ENCODE measurements at places on chromosomes 3 and 15. TPM values are rescaled to one million over a fixed set of nuclear protein-coding genes. Genes with fewer than 3 reads are reported as not detected.

SOX14 gene
- total RNA-seq: not detected

ARHGAP31 gene
- total RNA-seq: 6.6 TPM

GOLGA6A gene
- total RNA-seq: not detected

HRG gene
- total RNA-seq: not detected

TICRR gene
- total RNA-seq: 27.0 TPM

- H3K27ac ChIP-seq: no peak overlapping the region
- peaks cover 57% of the 10 kb centered on the region for H3K4me1 ChIP-seq
- H3K36me3 ChIP-seq: peaks cover 6% of the 10 kb centered on the region
- no peaks in the 10 kb centered on the region for H3K27me3 ChIP-seq
- no peak for DNase-seq
Measured at GRCh38 chr3:197796087-197796486, 5.0 kb downstream of the LRCH3 start.

DNA sequence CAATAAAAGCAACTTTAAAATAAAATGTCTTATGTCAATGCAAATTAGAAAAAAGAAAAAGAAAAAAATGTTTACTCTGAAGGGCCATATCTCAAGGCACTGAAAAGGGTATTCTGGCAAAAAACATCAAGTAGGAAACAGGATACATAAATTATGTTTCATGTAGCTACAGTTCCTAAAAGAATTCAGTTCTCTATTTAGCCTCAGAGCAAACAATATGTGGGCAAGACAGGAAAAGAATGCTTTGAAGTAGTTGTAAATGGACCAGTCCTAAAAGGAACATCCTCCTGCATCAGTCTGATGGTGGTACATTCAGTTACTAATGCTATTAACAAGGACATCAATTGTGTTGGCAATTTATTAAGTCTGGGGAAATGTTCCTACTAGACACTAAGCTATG lies 8.1 kb downstream of the COMMD2 start:
- peaks cover 35% of the 10 kb centered on the region for H3K36me3 ChIP-seq
- no peak overlapping the region for H3K4me3 ChIP-seq
- H3K27ac ChIP-seq: no peak overlapping the region

- no peaks in the 10 kb centered on the region for H3K27me3 ChIP-seq
- H3K36me3 ChIP-seq: no peaks in the 10 kb centered on the region
Measured at GRCh38 chr3:175818811-175819464, 959.8 kb downstream of the NAALADL2 start.

DNA sequence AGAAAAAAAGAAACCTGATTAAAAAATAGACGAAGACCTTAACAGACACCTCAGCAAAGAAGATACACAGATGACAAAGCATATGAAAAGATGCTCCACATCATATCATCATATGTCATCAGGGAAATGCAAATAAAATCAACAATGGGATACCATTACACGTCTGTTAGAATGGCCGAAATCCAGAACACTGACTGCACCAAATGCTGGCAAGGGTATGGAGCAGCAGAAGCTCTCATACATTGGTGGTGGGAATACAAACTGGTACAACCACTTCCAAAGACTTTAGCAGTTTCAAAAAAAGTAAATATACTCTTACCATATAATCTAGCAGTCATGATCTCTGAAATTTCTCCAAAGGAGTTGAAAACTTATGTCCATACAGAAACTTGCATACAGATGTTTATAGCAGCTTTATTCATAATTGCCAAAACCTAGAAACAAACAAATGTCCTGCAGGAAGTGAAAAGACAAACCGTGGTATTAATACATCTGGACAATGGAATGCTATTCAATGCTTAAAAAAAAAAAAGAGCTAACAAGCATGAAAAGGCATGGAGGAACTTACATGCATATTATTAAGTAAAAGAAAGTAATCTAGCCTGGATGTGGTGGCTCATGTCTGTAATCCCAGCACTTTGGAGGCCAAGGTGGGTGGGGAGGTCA lies 107.4 kb downstream of the HES1 start:
- DNase-seq: no peak
- H3K4me3 ChIP-seq: no peak overlapping the region
- H3K4me1 ChIP-seq: no peaks in the 10 kb centered on the region
- no peak overlapping the region for H3K27ac ChIP-seq
- H3K36me3 ChIP-seq: no peaks in the 10 kb centered on the region
- peaks cover 2% of the 10 kb centered on the region for H3K27me3 ChIP-seq

- peaks cover 16% of the 10 kb centered on the region for H3K27me3 ChIP-seq
- no peak for DNase-seq
- no peaks in the 10 kb centered on the region for H3K4me1 ChIP-seq
Measured at GRCh38 chr3:139312959-139313358, 30.9 kb upstream of the MRPS22 start.

GRCh38 chr15:63888146-63888545 lies 54.4 kb upstream of the HERC1 start:
- DNase-seq: no peak
- no peaks in the 10 kb centered on the region for H3K27me3 ChIP-seq
- peaks cover 37% of the 10 kb centered on the region for H3K4me1 ChIP-seq
- no peak overlapping the region for H3K27ac ChIP-seq
- no peaks in the 10 kb centered on the region for H3K36me3 ChIP-seq
- H3K4me3 ChIP-seq: no peak overlapping the region

DNA sequence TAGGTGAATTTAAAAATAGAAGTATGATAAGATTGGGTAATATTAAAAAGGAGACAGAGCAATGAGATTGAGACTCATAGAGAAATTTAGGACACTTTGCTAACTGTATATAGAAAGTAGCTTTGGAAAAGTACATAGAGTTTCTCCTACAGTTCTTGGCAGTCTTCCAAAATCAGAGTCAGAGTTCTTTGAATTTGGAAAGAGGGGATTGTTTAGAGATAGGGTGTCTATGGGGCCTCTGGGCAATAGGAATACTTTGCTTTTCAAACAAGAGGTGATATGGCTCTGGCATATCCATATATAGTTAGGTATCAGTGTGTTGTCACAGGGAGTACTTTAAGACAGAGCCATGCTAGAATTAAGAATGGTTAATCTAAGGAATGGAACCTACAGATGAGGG lies 477.1 kb upstream of the KCNMB2 start:
- no peak overlapping the region for H3K27ac ChIP-seq
- peaks cover 5% of the 10 kb centered on the region for H3K4me1 ChIP-seq
- DNase-seq: no peak
- no peak overlapping the region for H3K4me3 ChIP-seq

DNA sequence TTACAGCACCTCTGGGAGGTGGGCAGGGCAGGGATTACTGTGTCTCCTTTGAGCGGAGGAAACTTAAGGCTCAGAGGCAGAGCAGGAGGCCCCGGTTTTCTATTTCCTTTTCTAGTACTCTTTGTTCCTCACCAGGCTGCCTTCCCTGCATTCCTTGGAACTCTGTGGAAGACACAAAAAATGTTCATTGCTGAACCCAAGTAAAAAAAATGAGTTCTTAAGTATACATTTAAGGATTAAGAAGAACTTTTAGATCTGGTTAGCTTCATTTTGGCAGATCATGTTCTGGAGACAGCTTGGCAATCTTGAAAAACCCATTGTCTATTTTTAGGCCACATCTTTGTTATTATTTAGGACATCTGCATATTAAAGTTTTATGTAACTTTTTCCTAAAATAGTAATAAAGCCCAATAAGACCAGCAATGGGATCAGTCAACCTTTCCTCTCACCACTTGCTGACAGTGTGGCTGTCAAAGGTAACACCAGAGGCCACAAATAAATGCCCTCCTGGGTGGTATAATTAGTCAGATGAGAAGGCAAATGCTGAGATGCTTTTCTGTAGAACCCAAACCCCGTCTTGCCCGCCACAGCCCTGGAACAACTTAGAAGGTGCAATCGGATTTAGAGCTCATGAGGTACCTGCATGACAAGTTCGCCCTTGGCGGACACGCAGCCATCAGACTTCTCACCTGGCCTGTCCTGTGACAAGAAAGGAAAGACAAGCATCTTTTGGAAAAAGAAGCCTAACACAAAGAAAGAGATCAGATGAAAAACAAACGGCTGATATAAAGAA lies 97.2 kb downstream of the DGKG start:
- no peaks in the 10 kb centered on the region for H3K36me3 ChIP-seq
- H3K4me1 ChIP-seq: peaks cover 5% of the 10 kb centered on the region
- peaks cover 5% of the 10 kb centered on the region for H3K27me3 ChIP-seq
- no peak overlapping the region for H3K27ac ChIP-seq
- no peak overlapping the region for H3K4me3 ChIP-seq

DNA sequence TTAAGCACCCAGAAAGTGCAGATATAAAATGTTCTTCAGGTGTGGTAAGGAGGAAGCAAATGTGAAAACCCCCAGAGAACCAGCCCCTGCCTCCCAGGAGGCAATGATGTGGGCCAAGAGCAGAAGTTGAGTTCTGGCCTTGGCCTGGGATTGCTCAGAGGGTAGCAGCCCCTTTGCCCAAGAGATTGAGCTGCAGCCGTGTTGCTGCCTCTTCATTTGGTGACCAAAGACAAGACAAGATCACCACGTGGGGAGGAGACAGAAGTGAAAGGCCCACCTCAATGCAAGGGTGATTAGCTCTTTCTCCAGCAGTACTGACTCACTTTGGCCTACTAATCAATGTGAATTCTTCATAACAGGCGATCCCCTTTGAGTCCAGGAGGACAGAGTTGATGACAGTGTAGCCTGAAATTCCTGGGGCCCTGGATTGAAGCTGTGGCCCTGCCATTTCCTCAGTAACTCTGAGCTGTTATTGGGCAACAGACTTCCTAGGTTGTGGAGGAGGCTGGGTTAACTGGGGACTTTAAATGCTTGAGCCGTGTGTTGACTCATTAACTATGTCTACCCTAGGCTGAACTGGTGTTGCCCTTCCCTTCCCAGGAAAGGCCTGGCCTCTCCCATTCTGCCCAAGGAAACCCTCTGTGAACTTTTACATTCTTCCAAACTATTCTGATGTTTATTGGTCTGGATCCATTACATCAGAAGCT lies 86.5 kb downstream of the ST6GAL1 start:
- H3K36me3 ChIP-seq: peaks cover 19% of the 10 kb centered on the region
- peaks cover 55% of the 10 kb centered on the region for H3K4me1 ChIP-seq
- no peak for DNase-seq
- H3K27ac ChIP-seq: peak overlapping the region; percentile 64

GRCh38 chr3:9912294-9912935 lies 4.5 kb upstream of the IL17RC start:
- no peak overlapping the region for H3K4me3 ChIP-seq
- peaks cover 6% of the 10 kb centered on the region for H3K27me3 ChIP-seq
- no peak overlapping the region for H3K27ac ChIP-seq
- H3K36me3 ChIP-seq: no peaks in the 10 kb centered on the region
- peak; percentile 49 for DNase-seq

DNA sequence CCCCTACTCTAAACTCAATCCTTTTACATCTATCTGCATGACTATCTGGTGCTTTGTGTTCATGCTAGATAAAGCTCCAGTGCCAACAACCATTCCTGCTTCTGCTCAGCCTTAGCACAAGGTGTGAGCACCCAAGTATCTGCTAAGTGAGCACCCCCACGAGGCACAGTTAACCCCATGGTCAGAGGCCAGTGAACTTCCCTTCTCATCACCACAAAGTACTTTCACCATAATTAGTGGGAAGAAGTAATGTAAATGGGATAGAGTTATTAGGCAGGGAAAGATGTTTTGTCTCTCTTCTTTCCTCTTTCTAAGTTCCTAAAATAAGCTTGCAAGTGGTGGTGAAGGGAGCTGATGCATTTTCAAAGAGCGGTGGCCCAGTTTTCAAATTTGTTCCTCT lies 96.4 kb downstream of the ANO10 start:
- no peak overlapping the region for H3K27ac ChIP-seq
- DNase-seq: no peak
- no peaks in the 10 kb centered on the region for H3K27me3 ChIP-seq
- no peak overlapping the region for H3K4me3 ChIP-seq
- peaks cover 5% of the 10 kb centered on the region for H3K36me3 ChIP-seq
- peaks cover 2% of the 10 kb centered on the region for H3K4me1 ChIP-seq

DNA sequence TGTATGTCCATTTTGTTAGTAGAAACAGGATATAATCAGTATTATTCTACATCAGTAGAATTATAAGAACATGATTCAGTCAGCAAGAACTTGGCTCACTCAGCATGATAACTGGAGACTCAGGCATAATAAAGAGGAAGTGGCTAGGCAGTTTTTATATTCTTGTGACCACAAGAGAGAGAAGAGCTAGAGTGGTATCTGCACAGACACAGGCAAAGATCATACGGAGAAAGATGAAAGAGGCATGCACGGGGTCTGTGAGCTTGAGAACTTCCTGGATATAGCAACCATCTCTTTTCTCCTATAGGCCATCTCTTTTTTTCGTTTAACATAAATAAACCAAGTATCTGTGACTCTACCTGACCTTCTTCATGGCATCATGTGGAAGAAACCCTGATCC lies 46.8 kb downstream of the MYO5A start:
- H3K4me3 ChIP-seq: peak overlapping the region; percentile 44
- H3K4me1 ChIP-seq: peaks cover 57% of the 10 kb centered on the region
- peak overlapping the region; percentile 82 for H3K27ac ChIP-seq
- DNase-seq: peak; percentile 74

GRCh38 chr3:168722091-168722490 lies 626.4 kb upstream of the GOLIM4 start:
- H3K4me1 ChIP-seq: no peaks in the 10 kb centered on the region
- no peak overlapping the region for H3K27ac ChIP-seq
- H3K36me3 ChIP-seq: no peaks in the 10 kb centered on the region
- DNase-seq: no peak

- H3K4me3 ChIP-seq: no peak overlapping the region
- no peaks in the 10 kb centered on the region for H3K27me3 ChIP-seq
- DNase-seq: no peak
- no peaks in the 10 kb centered on the region for H3K36me3 ChIP-seq
Measured at GRCh38 chr3:4107430-4107829, 195.7 kb upstream of the SETMAR start.

- no peak overlapping the region for H3K4me3 ChIP-seq
- peaks cover 18% of the 10 kb centered on the region for H3K4me1 ChIP-seq
- no peaks in the 10 kb centered on the region for H3K27me3 ChIP-seq
- DNase-seq: no peak
Measured at GRCh38 chr3:49346797-49347251, 7.0 kb upstream of the USP4 start.

DNA sequence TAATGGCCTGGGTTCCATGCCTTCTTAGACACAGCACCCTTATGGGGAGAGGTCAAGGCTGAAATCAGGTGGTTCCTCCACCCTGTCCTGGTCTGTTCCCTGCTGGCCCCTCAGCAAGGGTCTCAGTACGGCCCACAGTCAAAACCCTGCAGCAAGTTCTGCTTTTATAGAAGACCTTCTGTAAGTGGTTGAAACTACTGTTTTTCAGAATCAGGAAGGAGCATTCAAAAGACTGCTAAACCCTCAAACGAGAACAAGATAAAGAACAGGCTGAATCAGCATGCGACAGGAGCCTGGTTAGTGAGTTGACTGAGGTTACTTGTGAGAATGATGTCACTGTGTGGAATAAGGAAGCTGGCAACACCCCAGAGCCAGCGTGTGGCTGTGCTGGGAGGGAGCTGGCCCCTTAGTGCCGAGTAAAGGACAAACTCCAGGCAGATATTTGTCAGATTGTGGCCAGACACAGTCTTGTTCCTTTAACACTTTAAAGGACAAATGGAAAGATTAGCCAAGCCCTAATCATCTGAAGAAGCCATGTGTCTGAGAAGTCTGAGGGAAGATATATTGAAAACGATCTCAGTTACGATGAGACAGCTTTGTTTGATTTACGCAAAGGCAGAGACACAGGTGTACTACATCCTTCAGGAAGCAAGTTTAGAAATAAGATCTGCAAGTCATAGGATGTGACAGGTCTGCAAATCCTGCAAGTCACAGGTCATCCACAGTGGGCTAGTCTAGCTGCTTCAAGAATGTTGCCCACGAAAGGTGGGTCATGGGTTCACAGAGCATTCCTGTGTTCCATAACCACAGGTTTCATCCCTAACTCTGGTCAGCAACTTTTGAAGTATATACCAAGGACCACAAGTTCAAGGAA lies 54.0 kb downstream of the B3GNT5 start:
- H3K27me3 ChIP-seq: no peaks in the 10 kb centered on the region
- peaks cover 3% of the 10 kb centered on the region for H3K36me3 ChIP-seq
- H3K27ac ChIP-seq: peak overlapping the region; percentile 64
- peak; percentile 70 for DNase-seq
- no peak overlapping the region for H3K4me3 ChIP-seq

Measured in activated CD8-positive, alpha-beta T cell treated with anti-CD3 and anti-CD28 coated beads for 36 hours (primary cell).